ENCODE measurements at places on chromosomes 5 and 9.
A peak's percentile ranks its signal among the peaks of the same experiment; 100 is the strongest.

- DNase-seq: no peak
These were observed 487.4 kb downstream of the IRX1 start for GRCh38 chr5:4082966-4083564.

DNA sequence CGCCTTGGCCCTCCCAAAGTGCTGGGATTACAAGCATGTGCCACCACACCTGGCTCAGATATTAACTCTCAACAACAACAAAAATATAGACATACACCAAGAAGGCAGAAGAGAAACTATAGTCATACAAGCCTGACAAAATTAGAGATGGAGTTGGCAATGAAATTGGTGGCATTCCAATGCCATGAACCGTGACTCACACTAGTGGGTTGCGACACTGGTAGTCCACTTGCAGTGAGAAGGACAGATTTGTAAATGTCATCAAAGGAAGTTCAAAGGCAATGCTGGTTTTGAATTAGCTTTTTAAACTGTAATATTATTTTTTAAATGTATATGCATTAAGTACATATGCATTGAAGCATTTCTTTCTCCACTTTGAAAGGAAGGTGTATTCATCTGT is 8.5 kb upstream of the DNAJC25 start:
- no peak for DNase-seq

DNA sequence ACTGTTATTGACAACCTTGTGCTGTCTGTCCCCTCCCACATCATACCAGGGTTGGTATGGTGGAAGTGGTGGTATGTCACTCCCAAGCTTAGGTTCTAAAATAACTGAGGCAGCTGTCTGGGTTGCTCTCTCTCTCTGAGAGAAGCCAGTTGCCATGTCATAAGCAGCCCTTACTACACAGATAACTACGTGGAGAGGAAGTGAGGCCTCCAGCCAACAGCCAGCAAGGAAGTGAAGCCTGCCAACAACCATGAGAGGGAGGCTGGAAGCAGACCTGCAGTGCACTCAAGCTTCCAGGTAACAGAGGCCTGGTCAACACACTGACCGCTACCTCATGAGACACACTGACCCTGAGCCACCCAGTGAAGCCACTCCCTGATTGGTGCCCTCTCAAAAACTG is 18.6 kb downstream of the CTNNAL1 start:
- no peak for DNase-seq

DNA sequence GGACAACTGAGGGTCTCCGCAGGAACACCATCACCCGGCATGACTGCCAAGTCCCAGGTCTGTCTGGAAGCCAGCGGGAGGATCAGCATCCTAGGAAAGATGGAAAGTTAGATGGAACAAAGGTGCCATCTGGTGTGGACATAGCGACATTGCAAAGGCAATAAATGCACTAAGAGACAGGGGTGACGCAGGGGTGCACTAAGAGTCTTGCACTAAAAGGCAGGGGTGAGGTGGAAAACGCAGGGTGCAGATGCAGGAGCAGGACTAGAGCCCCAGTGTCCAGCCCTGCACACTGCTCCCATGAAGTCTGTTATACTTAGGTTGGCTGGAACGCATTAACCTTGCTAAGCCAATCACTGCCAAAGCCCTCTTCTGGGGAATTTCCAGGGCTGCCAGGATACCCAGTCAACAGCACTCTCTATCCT is 15.5 kb downstream of the ATOX1 start:
- DNase-seq: peak; percentile 75

- no peak for DNase-seq
These were observed 197.1 kb upstream of the HCN1 start for GRCh38 chr5:45893309-45893708.

GRCh38 chr5:176748967-176749935 is 61.1 kb upstream of the UNC5A start:
- peak; percentile 6 for DNase-seq

GRCh38 chr9:137428841-137429545 is 5.8 kb downstream of the NOXA1 start:
- peak; percentile 29 for DNase-seq

GRCh38 chr9:4662108-4662988 is at the start of gene PLPP6:
Gene PLPP6 (plus strand): TSS chr9:4662294. CDS start chr9:4662376, 82 bp downstream.
- DNase-seq: peak; percentile 89

GRCh38 chr5:163943546-163943945 is 438.1 kb downstream of the MAT2B start:
- DNase-seq: no peak

- DNase-seq: peak; percentile 55
These were observed 85.5 kb upstream of the CTSL start for GRCh38 chr9:87640385-87640795.

- no peak for DNase-seq
These were observed 9.5 kb downstream of the FBXO10 start for GRCh38 chr9:37566716-37567115.

- DNase-seq: no peak
These were observed 34.3 kb downstream of the FRMD3 start for GRCh38 chr9:83503866-83504265.

DNA sequence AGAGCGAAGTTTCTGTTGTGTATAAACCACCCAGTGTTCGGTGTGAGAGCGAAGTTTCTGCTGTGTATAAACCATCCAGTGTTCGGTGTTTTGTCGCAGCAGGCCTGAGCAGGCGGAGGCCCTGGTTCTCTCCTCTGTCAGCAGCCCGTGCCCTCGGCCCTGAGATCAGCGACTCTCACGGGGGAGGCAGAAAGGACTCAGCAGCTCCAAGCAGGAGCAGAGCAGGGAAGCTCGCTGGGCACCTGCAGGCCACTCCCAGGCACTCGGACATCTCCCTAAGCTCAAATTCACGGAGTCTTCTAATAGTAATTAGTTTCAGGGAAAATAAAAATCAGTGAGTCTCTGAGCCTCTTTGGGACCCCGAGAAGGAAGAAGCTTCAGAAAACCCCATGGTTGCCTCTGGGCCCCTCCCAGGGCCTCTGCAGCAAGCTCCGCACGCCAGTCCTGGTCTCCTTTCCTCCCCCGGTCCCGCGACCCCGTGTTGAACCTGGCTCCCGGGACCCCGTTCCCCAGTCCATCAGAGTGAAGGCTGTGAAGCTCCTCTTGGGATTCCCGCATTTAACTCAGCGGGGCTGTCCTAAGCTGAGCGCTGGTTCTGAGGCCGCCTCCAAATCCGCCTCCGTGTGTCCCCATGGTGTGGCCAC is 81.9 kb upstream of the ADAMTS2 start:
- DNase-seq: no peak

- DNase-seq: no peak
These were observed 615.2 kb upstream of the SEMA6A start for GRCh38 chr5:117189784-117190183.

- DNase-seq: no peak
These were observed 22.4 kb upstream of the ATG10 start for GRCh38 chr5:81949462-81949861.

DNA sequence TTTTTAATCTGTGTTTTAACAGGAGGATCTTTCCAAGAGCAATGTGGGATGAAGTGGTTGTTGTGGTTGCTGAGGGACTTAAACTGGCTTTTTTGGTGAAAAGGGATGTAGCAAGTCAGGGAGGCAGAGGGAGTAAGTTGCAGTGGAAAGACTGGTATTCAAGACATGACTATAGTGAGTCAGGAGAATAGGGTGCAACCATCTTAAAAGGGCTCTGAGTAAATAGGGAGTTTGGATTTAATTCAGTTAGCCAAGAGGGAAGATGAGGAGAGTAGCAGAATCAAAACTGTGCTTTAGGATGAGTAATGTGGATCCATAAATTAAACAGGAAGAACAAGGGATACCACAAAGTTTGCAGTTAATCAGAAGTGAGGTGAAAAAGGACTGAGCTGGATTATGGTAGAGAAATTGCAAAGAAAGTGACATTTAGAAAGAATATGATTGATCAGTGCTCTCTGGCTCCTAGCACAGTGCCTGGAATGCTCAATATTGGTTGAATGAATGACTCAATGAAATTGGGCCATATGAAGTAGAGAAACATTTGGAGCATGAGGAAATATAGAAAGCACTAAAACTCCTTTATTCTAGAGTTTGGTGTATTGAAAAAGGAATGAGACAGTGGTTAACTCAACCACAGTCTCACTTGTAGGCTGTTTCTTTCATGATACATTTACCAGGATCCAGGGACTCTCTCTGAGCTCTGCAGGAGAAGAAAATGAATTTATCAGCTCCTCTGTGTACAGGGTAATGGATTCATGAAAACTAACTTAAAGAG is 5.1 kb downstream of the POLR3G start:
- DNase-seq: no peak

- DNase-seq: peak; percentile 85
These were observed 7.0 kb downstream of the ASS1 start for GRCh38 chr9:130451509-130452388.

DNA sequence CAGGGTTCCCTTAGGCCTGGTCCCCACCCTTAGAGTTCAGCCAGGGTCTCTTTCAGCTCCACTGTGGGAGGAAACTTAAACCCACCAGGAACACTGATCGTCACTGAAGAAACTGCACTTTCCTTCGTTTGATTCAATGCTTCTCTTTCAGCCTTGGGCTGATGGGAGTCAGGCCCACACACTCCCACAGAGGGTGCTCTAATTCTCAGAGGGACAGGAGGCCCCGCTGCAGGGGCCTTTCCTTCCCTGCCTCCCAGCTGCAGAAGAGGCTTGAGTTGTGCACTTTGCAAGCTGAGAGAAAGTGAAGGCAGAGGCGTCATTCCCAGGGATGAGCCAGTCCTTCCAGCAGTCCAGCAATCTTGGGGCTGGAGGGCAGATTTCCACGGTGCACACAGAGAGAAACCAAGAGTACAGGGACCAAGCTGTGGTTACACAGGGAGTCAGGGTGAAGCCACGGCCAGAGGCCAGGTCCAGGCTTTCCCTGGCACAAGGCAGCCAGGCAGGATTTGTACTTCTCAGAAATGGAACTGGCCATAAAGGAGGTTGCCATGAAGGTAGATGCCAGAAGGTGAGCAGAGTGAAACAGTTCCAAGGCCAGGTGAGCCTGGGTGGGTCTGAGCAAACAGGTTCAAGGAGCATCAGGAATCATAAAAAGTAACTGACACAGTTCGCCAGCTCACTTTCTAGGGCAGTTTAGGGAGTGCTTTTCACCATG is 10.4 kb upstream of the GLIPR2 start:
- DNase-seq: no peak

GRCh38 chr5:57695179-57695578 is 212.6 kb upstream of the ACTBL2 start:
- DNase-seq: no peak

- DNase-seq: no peak
These were observed 46.2 kb upstream of the IFNE start for GRCh38 chr9:21528123-21528808.

DNA sequence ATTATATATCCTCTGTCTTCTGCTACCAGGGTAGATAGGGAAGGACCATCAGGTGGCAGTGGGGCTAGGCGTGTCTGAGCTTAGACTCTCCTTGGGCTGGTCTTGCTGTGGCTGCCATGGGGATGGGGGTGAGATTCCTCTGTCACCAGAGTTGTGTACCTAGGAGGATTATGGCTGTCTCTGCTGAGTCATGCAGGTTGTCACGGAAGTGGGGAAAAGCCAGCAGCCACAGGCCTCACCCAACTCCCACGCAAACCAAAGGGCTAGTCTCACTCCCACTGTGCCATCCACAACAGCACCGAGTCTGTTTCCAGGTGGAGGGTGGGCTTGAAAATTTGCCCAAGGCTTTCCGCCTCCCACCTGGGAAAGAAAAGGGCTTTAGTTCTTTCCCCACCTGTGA is 476.1 kb downstream of the CYLC2 start:
- no peak for DNase-seq

GRCh38 chr5:16229357-16229940 is 49.9 kb upstream of the MARCHF11 start:
- DNase-seq: no peak

GRCh38 chr5:14097998-14098471 is 45.1 kb upstream of the TRIO start:
- no peak for DNase-seq

GRCh38 chr9:130479587-130479986 is 34.8 kb downstream of the ASS1 start:
- no peak for DNase-seq

DNA sequence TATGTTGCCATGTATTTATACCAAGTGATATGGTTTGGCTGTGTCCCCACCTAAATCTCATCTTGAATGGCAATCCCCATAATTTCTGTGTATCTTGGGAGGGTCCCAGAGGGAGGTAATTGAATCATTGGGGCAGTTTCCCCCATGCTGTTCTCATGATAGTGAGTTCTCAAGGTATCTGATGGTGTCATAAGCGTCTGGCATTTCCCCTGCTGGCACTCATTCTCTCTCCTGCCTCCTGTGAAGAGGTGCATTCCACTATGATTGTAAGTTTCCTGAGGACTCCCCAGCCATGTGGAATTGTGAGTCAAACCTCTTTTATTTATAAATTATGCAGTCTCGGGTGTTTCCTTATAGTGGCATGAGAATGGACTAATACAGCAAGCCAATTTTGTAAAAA is 140.8 kb upstream of the ADAMTSL1 start:
- DNase-seq: no peak

- DNase-seq: no peak
These were observed 85.8 kb upstream of the IL6ST start for GRCh38 chr5:56080375-56081052.

- DNase-seq: no peak
These were observed 10.8 kb upstream of the PRRC1 start for GRCh38 chr5:127506616-127507015.

DNA sequence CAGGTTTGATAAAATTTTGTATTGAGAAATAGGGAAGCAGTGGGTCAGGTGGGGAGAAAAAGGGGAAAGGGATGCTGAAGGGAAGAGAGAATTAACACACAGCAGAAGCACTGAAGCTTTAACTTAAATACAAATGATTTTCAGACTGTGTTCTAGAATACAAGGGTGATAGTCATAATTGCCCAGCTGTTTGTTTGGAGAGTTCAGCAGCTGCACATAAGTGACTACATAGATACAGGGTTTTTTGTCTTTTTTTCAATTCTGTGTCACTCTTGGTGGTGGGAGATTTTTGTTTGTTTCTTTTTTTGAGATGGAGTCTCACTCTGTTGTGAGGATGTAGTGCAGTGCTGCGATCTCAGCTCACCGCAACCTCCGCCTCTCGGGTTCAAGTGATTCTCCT is 590.4 kb upstream of the SEMA6A start:
- DNase-seq: no peak

- DNase-seq: no peak
These were observed 152.5 kb downstream of the TRIO start for GRCh38 chr5:14295610-14296009.

DNA sequence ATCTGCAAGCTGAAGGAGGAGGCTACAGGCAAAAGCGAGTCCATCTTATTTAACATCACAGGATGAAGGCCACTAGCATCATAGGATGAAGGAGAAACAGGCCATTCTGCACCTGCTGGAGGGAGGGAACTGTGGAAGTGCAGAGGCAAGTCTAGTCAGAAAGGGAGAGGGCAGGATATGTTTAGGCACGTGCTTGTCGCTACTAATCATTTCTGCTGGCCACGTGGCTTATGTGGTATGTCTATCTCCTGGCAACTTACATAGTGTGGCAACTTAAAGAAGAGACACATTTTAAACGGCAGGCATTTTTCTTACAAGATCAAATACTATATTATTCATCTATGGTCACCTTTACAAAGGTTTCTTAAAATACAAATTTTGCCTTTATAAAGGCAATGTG is 74.0 kb downstream of the GNAQ start:
- DNase-seq: no peak

Data from left hindlimb (tissue), 1 donor.